MV-4-11 (cell line): ENCODE measurements at places on chromosomes 2 and 18.

GRCh38 chr2:8303322-8303832 lies 378.5 kb upstream of the ID2 start:
- DNase-seq: peak; percentile 99

DNA sequence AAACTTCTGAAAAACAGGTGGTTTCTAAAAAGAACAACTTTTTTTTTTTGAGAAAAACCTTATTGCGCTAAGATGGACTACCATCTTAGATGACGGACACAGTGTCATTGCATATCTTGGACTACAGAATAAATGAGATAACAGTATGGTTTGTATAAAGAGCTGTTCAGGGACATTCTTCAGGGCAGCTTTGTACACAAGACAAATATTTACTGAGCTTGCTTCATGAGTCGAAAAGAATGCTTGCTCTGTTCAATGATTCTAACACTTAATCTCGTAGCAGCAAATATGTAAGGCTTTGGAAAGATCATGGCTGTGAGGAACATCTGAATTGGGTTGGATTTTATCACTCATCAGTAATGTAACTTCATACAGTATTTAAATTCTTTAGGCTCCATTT lies 282.5 kb upstream of the CWC22 start:
- no peak for DNase-seq

- DNase-seq: no peak
Measured at GRCh38 chr2:65786007-65786717, 353.8 kb upstream of the SPRED2 start.

DNA sequence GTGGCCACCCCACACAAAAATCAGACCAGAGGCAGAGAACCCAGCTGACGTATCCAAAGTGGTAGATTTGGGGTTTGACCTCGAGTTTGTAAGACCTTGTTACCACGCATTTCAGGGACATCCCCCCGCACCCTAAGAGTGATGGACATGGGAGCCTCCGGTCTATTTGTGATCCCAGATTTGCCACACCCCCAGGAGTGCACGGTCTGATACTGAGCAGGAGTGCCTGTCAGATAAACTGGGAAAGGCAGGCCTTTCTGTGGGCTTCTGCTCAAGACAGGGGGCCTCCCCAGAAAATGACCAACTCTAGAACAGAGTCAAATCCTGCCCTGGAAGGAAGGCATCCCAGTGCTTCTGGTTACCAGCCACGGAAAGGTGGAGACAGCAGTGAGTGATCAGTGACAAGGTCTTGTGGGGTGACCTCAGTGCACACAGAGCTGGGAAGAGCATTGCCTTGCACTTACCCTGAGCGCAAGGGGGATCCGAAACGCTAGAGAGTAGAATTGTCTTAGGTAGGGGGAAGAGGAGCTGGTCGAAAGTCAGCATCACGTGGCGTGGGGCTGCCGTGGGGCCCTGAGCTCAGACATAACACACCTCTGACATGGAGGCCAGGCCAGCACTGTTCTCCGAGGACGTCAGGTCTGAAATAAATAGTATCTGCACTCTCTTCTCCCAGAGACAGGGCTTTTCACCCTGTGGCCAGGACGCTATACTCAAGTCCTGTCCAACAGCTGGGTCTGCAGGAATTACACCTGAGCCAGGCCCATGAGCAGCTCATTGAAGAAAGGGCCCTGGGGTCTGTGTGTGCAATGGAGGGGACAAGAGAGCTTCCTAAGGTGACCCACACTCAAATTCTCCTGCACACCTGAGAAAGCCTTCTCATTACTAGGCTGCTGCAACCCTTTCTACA lies 242.4 kb upstream of the SALL3 start:
- no peak for DNase-seq

GRCh38 chr18:22064581-22064980 lies 104.8 kb upstream of the GATA6 start:
- no peak for DNase-seq

- DNase-seq: peak; percentile 76
Measured at GRCh38 chr18:23627321-23627720, 35.4 kb downstream of the ANKRD29 start.

GRCh38 chr2:23366720-23367119 lies 18.3 kb upstream of the KLHL29 start:
- DNase-seq: peak; percentile 17

DNA sequence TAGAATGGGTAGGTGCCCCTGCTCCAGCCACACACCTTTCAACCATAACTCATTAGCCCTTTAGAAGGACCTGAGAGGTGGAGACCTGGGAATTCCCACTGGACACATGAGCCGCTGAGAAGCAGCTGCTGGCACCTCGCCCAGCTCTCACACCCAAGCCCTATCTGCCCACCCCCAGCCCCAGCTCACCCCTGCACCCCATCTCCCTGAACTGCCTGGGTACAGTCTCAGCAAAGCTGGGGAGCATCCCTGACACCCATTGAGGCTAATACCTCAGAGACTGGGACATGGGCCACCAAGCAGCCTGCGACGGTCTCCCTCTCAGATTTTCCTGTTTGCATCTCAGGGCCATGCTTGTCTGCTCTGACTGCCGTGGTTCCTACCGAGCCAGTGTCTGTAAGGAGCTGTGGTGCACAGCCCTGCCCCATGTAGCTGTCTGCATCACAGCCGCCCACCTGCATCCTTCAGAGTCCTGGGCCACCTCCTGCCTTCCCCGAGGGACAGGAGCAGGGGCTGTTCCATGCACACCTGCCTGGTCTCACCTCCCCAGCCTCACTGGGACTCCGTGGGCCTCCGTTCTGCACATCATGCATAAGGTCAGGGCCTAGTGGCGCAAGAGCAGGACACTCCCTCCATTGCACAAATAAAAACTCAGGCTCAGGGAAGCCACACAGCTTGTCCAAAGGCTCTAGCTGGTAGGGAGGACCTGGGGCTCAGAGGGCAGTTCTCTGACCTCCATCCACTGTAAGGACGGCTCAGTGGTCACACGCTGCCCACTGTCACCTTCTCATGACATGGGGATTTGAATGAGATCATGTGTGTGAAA lies 90.0 kb downstream of the SEPTIN10 start:
- DNase-seq: no peak

DNA sequence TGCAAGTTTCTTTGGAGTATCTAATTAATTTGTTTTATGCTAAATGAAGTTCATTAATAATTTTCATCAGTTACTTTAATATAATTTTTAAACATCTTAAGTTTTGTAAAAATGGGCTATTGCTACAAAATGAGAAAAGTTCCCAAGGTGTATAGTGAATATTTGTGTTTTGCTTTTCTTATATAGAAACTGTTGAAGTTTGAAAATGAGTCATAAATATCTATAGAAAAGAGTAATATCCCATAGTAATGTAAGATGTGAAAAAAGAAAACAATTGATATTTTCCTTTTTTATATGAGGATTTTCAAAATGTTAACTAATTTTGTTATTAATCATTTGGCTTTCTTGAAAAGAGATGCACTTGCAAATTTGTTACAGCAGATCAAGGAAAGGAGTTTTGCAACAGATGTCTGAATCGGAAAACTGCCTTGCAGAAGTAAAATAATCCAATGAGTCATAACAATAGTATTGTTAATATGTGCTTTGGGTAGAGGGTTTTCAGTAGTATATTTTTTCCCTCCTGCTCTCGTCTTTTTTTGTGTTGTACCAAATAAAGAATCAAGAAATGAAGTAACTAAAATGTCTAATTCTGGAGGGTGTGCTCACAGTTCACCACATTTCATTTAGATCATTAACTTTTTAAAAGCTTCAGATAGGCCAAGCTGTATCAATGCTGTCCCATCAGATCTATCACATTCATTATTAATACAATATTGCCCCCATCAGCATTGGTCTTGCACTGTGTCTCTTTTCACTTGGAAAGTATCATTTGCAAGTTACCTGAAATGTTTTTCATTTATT lies 15.5 kb downstream of the DUSP19 start:
- DNase-seq: no peak

DNA sequence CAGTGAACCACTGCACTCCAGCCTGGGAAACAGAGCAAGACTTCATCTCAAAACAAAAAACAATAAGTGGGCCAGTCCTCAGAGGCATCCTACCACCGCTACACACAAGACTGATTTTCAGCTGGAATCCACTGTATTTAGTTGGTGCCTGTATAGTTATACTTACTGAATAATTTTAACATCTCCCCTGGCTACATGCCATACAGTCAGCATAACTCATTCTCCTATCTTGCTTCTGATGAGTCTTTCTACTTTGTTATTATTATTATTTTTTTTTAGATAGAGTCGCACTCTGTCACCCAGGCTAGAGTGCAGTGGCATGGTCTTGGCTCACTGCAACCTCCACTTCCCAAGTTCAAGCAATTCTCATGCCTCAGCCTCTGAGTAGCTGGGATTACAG lies 19.9 kb upstream of the CAB39 start:
- DNase-seq: no peak

GRCh38 chr2:151904021-151904420 lies 75.8 kb upstream of the ARL5A start:
- DNase-seq: no peak

GRCh38 chr2:175363699-175364098 lies 182.2 kb upstream of the ATP5MC3 start:
- DNase-seq: no peak

GRCh38 chr18:46542545-46542944 lies 114.5 kb downstream of the LOXHD1 start:
- DNase-seq: no peak

- DNase-seq: no peak
Measured at GRCh38 chr18:73249030-73249429, 381.2 kb upstream of the NETO1 start.

- DNase-seq: no peak
Measured at GRCh38 chr2:207944979-207945600, 80.2 kb downstream of the PLEKHM3 start.

DNA sequence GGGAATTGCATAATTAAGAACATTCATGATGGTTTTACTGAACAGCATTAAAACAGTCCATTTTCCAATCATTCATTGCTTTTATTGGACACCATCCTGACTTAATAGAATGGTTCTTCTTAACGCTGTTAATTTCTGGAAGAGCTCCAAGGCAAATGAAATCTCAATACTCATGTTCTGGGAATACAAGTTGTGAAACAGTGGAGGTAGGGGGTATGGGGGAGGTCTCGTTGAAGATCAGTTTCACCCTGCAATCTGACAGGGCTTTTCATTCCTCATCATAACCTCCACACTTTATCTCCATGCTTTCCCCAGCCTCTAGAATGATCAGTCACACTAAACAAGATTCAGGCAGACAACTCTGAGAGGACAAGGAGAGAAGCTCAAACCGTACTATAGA lies 113.6 kb downstream of the ETAA1 start:
- no peak for DNase-seq

- DNase-seq: no peak
Measured at GRCh38 chr2:132422736-132423135, 6.1 kb downstream of the GPR39 start.

DNA sequence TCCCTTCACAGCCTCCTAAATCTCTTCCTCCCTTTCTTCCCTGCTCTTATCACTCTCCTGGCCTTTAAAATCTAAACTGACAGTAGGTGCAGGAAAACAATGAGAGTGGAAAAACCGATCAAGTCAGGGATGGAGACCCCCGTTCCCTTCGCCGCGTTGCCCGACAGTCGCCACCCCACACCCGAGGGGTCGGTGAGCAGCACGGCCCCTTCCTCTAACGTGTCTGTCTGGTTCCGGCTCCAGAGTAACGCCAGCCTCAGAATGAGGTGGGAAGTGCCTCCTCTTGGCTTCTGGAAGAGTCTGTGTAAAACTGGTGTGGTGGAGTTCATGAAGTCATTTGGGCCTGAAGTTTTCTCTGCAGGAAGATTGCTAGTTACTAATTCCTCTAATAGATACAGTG lies 138.6 kb downstream of the NFATC1 start:
- DNase-seq: no peak

GRCh38 chr2:109591206-109591605 lies 22.6 kb downstream of the SEPTIN10 start:
- no peak for DNase-seq

GRCh38 chr2:217916504-217917254 lies 86.1 kb downstream of the TNS1 start:
- no peak for DNase-seq

- DNase-seq: peak; percentile 28
Measured at GRCh38 chr2:75064691-75065396, 106.4 kb downstream of the POLE4 start.

DNA sequence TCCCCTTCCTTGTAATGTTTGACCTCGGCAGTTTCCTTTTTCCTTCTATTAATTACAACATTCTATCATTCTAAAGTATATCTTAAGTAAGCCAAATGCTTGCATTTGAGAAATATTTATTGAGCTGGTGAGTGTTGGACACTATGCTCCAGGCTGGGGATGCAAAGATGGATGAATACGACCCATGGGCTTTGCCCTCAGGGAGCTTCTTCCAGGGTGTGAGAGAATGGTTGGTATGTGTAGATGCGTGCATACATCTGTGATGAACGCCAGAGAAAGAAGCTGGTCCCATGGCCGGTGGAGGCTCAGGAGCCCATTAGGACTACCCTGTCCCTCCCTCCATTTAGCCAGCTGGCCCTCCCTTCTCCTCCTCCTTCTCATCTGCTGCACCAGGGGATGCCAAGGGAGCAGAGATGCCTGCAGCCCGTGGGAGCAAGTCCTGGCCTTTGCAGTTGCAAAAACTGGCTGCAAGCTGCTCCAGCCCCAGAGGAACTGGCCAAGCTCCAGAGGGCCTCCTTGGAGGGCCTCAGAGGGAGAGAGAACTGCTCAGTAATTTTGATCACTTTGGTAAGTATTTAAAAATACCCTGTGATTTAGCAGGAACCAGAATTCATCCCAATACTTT lies 65.7 kb upstream of the FOSL2 start:
- DNase-seq: no peak

- no peak for DNase-seq
Measured at GRCh38 chr2:233079473-233079877, 19.3 kb downstream of the INPP5D start.

DNA sequence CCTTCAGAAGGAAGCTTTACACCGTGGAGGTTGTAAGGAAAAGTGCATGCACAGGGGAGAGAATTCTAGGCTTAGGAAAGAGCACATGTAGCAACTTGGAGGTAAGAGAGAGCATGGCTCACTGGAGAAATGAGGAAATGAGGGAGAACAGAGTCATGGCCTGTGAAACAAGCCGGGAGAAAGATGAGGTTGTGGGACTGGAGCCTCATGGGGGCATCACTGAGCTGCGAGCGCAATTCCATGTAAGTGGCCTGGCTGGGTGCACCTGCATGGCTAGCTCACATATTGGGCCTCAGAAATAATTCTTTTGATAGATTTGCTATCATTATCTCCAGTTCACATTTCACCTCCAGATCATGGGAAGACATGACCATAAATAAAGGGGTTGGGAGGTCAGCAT lies 785.5 kb upstream of the RAB6C start:
- DNase-seq: peak; percentile 16

DNA sequence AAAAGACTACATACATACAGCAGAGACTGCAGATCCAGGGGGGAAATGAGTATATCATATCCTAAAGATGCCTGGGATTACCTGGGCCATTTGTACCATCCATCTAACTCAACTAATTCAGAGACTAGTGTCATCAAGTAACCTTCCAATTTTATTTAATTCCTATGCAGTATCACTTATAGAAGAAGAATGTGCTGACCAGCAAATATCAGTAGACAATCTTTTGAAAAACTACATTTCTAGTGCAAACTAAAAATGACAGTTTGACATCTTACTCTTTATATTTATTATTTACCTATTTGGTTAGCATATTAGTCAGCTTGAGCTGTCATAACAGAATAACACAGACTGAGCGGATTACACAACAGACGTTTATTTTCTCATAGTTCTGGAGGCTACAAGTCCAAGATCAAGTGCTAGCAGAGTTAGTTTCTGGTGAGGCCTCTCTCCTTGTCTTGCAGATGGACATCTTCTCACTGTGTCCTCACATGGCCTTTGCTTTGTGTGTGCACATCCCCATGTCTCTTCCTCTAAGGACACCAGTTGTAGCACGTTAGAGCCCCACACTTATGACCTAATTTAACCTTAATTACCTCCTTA lies 47.0 kb downstream of the NCKAP5 start:
- DNase-seq: no peak
